ENCODE measurements at places on chromosomes 12 and 14. TPM values are rescaled to one million over a fixed set of nuclear protein-coding genes. Genes with fewer than 3 reads are reported as not detected.

GZMB gene
- 2,337 TPM for total RNA-seq

DNAAF2 gene
- total RNA-seq = 8.0 TPM

TSPAN11 gene
- not detected for total RNA-seq

NDRG2 gene
- 7.8 TPM for total RNA-seq

DNA sequence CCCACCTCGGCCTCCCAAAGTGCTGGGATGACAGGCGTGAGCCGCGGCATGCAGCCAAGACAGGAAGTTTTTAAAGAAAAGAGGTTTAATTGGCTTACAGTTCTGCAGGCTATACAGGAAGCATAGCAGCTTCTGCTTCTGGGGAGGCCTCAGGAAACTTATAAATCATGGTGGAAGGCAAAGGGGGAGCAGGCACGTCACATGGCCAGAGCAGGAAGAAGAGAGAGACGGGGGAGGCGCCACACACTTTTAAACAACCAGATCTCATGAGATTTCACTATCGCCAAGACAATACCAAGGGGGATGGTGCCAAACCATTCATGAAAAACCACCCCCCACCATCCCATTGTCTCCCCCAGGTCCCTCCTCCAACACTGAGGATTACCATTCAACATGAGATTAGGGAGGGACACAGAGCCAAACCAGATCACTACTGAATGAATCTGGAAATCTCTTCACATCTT lies 14.1 kb downstream of the CCDC63 start:
- DNase-seq = no peak

DNA sequence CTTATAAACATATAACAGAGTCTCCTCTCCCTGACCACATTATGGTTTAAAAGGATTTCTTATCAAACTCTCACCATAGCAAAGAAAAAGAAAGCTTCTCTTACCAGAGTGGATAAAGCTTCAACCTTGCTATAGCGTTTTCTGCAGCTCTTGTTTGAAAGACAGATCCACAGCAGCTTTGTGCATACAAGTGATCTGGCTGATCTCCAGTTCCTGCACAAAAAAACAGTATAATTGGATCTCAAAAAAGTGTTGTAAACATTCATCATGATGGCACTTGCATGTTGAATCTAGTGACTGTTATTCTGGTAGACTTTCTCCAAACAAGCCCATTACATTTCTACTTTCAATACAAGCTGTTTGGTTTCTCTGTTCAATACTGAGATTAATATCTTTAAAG lies 178.9 kb upstream of the MGAT4C start:
- DNase-seq = no peak

DNA sequence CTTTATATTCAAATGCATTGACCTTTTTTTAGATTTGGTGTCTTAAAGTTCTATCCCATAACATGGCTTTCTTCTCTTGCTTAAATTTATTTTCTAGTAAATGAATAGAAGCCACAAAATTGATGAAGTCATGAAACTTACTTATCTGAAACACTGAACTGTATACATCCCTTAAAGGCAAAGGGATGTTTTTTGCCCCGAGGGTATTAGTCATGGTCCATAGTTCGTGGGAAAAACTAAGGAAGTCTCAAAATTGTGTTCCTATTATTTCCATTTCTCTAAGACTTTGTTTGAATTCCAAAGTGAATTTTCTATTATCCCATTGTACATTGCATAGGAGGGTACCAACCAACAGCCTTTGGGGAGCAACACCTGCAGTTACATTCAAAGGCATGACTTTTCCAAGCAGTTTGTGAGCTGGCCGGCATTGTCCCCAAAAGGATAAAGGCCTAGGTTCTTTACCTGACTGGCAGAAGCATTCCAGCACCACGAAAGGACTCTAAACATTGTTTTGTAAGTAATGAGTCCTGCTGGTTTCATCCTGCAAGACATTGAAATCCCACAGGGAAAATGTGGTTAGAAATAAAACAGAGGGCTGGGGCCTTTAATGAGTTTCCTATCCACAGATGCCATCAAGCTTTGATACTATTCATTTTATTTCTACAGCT lies 473.5 kb downstream of the PRKD1 start:
- DNase-seq = no peak

DNA sequence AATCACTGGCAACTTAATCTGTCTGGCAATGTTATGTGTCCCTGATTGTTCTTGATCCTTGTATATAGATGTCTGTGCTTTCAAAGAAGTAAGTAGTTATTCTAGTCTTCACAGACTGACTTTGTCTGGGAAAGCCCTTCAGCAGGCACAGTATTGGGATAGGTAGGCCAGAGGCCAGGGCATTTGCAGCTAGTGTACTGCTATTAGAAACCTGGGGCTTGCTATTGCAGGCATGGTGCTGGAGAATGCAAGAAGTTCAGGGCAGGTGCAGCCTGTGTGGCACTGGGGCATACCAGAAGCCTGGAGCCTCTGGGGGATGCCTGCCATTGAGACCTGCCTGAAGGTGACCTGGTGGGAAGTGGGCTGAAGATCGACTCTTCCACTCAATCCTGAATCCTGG lies 96.3 kb downstream of the TMTC3 start:
- no peak for DNase-seq

DNA sequence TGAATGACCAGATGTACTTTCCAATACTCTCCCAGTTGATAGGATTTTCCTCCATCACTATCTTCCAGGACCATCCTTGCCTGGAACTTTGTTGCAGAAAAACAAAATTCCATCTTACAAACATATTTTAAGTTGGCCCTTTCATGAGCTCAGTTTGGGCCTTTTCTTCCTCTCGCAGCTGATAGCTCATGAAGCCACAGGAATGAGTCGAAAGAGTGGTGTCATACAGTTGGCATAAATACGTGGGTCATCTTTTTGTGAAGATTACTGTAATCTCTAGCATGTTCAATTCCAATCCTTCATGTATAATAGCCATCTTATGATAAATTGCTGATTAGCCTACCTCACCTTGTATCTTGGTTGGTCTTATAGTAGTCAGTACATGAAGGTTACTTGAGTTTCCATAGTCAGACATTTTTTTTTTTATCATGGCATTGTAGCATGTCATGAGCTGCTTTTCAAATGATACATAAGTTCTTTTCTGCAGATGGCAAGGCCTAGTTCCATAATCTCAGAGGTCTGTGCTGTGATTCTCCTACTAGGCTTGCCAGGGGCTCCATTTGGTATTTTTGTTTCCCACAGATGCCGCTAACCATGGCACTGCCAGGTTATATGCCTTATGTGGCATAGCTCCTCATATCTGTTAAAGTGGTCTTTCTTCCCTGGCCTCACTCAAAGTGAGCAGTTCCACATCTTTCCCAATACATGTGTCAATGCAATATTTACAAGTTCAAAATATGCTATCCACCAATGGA lies 380.6 kb upstream of the DCN start:
- DNase-seq = no peak

DNA sequence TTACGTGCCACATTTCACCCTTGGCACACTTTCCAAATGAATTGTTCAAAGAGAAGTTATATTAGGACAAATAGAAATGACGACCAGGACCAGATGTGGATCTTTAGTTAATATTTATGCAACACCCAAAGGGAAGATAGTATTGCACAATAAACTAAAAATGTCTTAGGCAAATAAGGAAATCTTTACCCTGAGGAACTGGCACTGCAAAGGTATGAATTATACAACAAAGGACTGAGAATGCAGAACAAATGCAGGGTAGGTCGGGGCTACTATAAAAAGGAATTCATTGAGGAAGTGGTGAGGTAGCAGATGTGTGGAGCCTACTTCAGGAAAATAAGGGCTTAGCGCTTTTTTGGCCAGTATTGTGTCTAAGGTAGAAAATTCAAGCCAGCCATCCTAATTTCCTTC lies 3.9 kb upstream of the TMTC2 start:
- DNase-seq = no peak

DNA sequence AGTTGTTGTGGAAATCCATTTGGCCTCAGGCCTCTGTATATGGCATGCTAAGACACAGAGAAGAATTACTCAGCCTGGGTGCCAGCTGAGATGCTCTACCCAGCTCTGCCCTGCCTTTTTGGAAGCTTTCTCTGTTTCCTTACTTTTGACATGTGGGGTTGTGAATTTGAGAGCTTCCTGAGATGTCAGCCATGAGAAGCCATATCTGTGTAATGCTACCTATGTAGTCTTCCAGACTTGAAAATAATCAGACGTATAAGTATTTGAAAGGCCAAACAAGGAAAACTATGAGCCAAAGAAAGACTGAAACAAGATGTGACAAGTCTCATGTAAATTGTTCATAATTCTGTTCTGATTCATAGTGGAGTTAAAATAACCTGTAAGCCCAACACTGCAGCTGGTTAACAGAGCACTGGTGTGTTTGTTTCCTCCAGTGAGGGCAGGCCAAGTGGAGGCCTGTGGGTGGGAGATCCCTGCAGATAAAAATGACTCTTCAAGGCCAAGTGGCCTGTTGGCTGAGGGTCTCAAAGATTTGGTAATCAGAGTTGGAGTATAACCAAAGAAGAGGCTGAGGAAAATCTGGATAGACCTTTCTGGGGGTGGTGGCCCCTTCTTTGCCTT lies 94.0 kb downstream of the TMX1 start:
- no peak for DNase-seq

DNA sequence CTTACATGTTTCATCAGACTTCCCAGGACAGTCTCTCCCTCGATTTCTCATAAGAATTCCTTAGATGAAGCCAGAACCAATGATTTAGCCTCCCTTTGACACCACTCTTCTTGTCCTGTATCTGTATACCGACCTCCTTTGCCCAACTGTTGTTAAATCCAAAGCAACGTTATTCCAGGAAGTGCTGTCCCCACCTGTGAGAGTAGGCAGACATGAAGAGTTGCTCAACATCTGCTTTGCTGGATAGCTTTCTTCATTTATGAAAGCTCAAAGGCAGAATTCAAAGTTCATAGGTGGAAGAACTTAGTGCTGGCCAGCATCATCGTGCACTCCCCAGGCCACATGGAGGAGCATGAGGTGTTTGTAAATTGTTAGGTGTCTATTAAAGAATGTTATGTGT lies 55.6 kb downstream of the GTF2A1 start:
- no peak for DNase-seq

GRCh38 chr14:55398679-55399078 lies 13.0 kb downstream of the ATG14 start:
- DNase-seq = no peak

GRCh38 chr12:72093424-72093823 lies 154.8 kb downstream of the TPH2 start:
- no peak for DNase-seq

- DNase-seq = no peak
These were observed 50.5 kb downstream of the SINHCAF start for GRCh38 chr12:31275491-31275890.

DNA sequence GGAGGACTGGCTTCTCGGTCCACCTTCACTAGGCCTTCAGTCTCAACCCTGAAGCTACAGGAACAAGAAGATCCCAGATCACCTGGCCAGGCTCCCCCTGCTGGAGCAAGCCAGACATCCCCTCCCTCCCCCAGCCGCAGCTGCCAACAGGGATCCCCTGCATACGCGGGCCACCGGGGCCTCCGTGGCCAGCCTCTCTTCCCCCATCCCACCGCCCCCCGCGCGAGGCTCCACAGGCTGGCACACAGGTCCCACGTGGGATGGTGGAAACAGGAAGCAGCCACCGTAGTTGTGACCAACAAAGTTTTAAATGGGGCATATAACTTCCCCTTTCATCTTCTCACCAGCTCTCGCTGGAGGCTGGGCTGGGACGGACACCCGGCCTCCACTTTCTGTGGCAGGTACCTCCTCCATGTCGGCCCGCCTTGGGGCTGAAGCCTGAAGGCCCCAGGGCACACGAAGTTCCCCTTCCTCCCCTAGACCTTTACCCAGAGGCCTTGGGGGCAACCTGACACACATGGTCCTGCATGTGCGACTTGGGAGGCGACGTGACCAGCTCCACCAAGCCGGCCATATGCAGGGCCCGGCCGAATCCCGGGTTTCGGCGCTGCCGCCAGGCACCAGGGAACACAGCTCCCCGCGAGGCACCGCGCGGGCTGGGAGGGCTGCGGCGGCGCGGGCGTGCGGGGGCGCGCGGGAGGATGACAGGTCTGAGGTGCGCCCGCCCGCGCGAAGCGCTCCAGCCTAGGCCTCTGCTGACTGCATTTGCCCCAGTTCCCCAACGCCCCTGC lies 44.4 kb upstream of the PNMA1 start:
- DNase-seq = peak; percentile 79

GRCh38 chr12:65808580-65808979 lies 15.7 kb upstream of the HMGA2 start:
- no peak for DNase-seq

DNA sequence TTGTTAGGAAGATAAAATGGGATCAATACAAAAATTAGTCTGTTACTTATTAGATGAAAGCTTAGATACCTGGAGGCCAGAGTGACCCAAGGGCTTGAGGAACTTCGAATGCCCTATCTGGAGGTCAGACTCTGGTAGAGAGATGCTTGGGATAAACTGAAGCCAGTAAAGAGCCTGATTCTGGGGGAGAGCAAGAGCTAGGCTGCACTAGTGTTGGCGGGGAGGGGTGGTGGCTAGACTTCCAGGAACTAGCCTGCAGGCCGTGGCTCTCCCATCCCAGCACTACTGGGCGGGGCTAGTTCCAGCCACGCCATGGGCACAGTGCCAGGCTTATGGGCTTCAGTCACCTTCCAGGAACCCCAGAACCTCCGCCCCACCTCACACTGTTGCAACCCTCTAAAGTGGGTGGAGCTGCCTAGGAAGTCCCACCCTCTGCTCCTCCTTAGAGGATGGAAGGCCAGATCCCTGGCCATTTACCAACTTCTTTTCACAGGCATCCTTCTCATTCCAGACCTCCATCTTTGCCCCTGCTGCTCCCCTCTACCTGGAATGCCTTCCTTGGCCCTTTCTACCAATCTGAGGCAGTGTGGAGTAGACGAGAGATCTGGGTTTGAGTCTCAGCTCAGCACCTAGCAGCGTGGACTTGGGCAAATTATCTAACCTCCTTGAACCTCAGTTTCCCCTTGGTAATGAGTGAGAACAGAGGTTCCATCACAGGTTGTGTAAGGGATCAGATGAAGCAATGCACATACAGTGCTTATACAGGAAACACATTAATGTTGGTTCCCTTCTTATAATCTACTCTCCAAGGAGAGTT lies 6.3 kb upstream of the NFE2 start:
- DNase-seq = no peak

DNA sequence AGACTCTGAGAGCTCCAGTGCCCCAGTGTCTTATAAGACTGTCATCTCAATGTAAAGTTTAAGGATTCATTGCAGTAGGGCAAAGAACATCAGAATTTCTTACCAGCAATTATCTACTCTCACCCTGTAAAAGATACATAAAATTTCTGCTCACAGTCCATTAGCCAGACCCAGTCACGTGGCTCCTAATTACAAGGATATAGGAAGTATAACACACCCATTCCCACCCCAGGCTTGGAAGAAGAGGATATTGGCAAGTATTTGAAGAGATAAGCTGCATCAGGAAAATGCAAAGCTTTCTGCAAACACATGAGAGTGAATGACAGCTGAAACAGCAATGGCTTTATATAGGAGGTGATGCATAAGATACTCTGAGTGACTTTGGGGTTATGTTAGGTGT lies 14.3 kb downstream of the SYT1 start:
- no peak for DNase-seq

Measured in activated naive CD4-positive, alpha-beta T cell treated with anti-CD3 and anti-CD28 coated beads, Interleukin-2, amount 50 U/mL, for 72 hours (primary cell).